ENCODE measurements at places on chromosomes 7 and 10. TPM values are rescaled to one million over a fixed set of nuclear protein-coding genes. Genes with fewer than 3 reads are reported as not detected.
A peak's percentile ranks its signal among the peaks of the same experiment; 100 is the strongest.

Gene CDNF
- total RNA-seq: not detected

- DNase-seq: peak; percentile 22
These were observed 35.8 kb upstream of the TRUB1 start for GRCh38 chr10:114902151-114902550.

DNA sequence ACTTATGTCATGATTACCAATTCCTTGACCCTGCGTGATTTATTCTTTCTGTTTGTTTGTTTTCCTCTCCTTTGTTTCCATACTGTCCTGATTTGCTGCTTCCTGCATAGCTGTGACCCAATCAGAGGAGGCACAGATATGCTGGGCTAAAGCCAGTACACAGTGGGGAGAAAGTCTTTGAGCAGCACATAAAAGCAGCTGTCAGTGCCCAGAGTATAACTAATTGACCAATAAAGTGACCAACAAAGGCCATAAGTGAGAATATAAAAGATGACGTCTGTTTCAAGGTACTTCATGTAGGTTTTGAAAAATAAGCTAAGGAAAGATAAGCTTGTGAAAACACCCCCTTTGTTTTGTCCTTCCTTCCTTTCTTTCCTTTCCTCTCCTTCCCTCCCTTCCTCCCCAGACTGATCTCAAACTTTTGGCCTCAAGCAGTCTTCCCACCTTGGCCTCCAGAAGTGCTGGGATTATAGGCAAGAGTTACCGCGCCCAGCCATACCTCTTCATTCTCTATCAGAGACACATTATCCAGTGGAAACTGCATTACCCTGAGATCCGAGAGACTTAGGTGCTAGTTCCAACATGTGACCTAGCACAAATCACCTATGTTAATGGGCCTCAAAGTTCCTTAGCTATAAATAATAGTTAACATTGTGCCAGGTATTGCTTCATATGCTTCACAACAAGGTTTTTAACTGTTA lies 17.0 kb downstream of the BCAP29 start:
- no peak for DNase-seq

Gene STEAP1
- total RNA-seq: 31.3 TPM

- DNase-seq: no peak
These were observed 78.9 kb downstream of the ALOX5 start for GRCh38 chr10:45452743-45453452.

DNA sequence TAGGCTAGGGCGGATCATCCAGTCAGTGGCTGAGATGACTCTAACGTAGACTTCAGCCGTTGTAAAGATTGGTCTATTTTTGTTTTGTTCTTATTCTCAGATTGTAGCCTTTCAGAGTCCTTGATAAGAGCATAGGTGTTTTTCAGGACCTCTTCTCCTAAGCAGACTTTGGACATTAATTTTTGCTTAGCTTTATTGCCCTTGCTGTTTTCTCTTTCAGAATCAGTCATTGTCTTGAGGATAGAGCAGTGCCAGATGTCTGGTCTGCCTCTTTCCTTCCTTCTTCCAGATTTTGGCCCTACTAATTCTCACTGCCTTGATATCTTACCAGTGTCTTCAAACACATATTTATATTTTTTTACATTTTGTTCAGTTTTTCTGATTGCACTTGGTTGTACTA lies 49.5 kb downstream of the C1GALT1 start:
- no peak for DNase-seq

DNA sequence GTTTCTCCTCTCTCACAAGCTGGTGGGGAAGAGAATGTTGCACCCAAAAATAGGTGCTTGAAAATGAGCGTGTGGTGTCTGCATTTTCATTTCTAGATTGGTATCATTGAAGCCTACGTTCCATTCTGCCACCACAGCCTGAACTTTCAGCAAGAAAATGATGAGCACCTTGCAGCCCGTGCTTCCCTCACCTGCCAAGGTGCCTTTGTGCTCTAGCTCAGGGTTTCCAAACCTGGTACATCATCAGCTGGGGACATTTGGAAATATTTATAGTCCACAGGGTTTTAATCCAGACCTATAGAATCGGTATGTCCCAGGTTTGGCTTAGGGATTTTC lies 701.2 kb downstream of the AUTS2 start:
- no peak for DNase-seq

- DNase-seq: peak; percentile 50
These were observed 953.9 kb downstream of the TYW1 start for GRCh38 chr7:67950321-67951083.

DNA sequence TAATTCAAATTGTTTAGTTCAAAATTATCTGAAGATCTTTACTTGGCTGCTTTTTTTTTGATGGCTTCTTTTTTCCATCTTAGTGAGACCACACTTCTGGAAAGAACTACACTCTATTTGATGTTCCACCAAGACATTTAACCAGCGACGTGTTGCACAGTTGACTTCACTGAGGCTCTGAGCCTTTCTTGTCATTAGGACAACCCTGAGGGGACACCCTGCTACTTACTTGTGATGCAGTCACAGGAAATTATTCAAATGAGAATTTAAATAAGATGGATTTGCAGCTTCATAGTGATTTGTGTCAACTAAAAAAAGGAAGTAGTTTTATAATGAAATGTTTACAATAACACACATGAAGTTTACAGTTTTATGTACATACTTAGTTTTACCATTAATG lies 25.6 kb upstream of the PIK3CG start:
- DNase-seq: no peak

DNA sequence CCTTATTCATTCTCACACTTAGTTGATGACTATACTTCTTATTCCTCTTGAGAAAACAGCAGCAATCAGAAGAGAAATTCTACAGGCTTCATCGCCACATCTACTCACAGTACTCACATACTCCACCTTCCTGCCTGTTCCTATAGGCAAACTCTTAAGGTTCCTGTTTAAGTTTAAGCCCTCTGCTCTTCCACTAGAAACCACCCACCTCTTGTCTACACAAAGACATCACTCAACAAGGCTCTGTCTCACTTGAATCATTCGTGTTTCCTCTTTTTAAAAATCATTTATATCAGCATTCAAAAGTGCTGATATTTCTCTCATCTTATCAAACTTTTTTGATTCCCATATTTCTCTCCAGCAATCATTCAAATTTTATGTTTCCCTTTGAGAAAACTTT lies 85.5 kb upstream of the ADO start:
- no peak for DNase-seq

Gene EPHB6
- 0.35 TPM for total RNA-seq

Gene DPP6
- total RNA-seq: not detected

- no peak for DNase-seq
These were observed 24.3 kb downstream of the SRRM3 start for GRCh38 chr7:76225951-76226350.

GRCh38 chr7:44276571-44277221 lies 48.7 kb downstream of the CAMK2B start:
- DNase-seq: no peak

Gene BPGM
- total RNA-seq: 16.8 TPM

DNA sequence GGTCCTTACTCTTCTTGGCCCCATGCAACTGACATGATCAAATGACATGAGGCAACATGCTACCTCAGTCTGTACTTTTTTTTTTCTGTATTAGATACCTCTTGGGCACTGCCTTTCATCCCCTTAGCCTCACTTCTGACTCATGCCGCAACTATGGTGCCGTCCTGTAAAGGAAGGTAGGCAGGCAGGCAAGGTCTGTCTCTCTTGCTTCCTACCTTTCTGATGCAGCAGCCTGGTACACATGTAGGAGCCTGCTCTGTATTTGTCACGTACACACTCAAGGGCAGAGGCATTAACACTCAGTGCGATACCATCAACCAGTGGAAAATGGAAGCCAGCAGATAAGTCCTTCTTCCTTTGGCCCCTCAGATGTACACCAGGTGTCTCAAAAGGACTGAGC lies 146.7 kb downstream of the ATE1 start:
- no peak for DNase-seq

DNA sequence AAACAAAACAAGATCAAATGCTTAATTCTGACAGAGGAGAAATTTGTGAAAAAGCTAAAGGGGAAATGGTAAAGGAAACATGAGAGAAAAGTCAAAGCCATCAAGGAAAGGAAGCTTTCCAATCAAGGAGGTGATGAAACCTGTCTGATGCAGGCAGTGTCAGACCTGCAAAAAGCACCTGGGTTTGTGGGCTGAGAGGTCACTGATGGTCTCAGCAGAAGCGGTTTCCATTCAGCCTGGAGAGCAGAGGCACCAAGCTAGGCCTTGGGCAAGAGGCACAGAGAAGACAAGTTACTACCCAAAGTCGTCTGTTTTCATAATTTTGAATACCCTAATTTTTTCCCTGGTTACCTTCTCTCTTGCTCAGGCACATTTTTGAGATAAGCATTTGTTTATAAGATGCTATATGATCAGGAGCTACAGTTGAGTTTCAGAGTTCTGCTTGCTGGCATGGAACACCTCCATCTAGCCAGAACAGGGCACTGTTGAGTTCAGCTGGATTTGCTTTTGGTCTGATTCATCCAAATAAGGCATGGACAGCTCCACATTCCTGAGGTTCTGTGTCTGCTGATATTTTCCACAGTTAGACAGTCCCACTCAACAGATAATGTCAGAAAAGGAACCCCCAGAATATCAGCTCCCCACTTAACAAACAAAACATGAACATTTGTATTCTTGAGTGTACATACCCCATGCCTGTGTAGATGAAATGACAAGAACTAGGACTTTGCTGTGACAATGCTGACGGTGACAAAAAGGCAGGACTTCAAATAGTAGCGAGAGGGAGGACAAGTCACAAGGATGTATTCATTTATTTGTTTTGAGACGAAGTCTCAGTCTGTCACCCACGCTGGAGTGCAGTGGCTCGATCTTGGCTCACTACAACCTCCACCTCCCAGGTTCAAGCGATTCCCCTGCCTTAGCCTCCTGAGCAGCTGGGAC lies 4.9 kb upstream of the PPIA start:
- DNase-seq: no peak

Gene PSMC2
- 457 TPM for total RNA-seq

GRCh38 chr10:119409385-119409784 lies 133.1 kb downstream of the RGS10 start:
- DNase-seq: no peak

- no peak for DNase-seq
These were observed 35.2 kb upstream of the GDF10 start for GRCh38 chr10:47264797-47265281.

Gene MET
- total RNA-seq: 67.7 TPM

DNA sequence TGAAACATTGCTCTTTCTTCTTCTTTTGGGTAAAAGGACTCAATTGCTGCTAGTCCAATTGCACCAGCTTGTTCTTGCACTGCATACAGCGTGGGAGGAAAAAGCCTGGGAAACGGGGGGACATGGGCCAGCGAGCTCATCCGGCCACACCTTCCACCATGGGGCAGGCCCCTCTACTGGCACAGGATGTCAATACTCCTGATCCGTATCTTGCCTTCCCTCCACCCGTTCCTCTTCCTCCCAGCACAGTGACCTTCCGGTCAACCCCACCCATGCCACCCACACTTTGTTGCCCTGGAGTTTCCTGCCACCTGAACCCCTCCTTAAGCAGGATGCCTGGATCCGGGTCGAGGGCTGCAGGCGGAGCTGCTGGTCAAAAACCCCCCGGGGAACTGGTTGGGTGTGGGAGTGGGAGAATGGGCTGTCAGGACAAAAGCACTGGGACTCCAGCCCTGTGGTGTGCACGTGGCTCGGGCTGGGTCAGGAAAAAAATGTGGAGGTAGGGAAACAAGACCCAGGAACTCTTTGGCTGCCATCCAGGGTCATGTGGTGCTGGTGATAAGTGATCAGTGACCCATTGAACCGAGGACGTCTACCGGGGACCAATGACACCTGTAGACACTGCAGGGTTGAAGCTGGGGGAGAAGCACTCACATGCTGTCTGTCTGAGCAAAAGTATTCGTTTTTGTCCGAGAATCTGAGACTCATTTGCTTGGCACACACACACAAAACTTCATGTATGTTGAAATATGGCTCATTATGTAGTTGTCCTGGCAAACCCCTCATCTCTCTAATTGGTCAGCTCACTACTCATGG lies 8.1 kb downstream of the IL2RA start:
- no peak for DNase-seq

- peak; percentile 38 for DNase-seq
These were observed 205.9 kb downstream of the MBL2 start for GRCh38 chr10:52566471-52567246.

- DNase-seq: peak; percentile 80
These were observed 21.5 kb downstream of the WASL start for GRCh38 chr7:123727071-123727837.

DNA sequence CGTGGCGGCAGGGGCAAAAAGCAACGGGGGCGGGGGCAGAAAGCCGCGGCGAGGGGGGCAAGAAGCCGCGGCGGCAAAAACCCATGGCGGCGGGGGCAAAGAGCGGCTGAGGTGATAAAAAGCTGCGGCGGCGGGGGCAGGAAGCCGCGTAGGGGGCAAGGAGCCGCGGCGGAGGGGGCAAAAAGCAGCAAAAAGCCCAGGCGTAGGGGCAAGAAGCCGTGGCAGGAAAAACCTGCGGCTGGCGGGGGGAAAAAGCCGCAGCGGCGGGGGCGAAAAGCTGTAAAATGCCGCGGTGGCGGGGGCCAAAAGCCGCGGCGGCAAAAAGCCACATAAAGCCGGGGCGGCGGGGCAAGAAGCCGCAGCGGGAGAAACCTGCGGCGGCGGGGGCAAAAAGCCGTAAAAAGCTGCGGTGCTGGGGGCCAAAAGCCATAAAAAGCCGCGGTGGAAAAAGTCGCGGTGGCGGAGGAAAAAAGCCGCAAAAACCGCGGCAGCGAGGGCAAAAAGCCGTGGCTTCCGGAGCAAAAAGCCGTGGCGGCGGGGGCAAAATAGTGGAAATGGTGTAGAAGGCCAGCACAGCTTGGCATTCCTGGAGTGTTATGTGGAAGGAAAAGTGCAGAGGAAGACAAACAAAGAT lies 487.8 kb downstream of the ZNF33B start:
- DNase-seq: no peak

GRCh38 chr10:101367569-101368453 lies 13.8 kb downstream of the BTRC start:
- peak; percentile 51 for DNase-seq

- no peak for DNase-seq
These were observed 44.4 kb upstream of the USP6NL start for GRCh38 chr10:11655836-11656235.

Gene RARRES2
- total RNA-seq: not detected

Gene GIMAP4
- 0.12 TPM for total RNA-seq

Gene HILPDA
- total RNA-seq: 11.3 TPM

GRCh38 chr10:112771733-112772132 lies 178.3 kb upstream of the TCF7L2 start:
- no peak for DNase-seq

DNA sequence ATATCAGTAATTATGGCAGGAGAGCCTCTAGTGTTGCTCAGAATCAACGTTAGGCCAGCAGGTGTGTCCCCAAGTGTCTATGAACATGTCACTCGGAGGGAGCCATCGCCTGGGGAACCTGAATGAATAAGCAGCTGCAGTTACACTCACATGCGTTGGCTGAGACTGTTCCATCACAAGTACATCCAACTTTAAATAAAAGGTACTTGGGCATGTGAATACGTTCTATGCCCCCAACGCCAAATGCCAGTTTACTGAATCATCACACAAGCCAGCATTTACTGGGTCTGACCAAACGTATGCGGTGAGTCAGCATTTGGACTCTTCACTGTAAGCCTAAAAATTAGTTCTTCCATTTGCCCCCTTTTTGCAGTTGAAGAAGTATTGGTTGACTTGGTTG lies 207.6 kb upstream of the PLXNA4 start:
- peak; percentile 94 for DNase-seq

Data from H4 (cell line).